B cell (primary cell): ENCODE measurements at places on chromosomes 1 and 21. TPM values are rescaled to one million over a fixed set of nuclear protein-coding genes. Genes with fewer than 3 reads are reported as not detected.
A peak's percentile ranks its signal among the peaks of the same experiment; 100 is the strongest.

DNA sequence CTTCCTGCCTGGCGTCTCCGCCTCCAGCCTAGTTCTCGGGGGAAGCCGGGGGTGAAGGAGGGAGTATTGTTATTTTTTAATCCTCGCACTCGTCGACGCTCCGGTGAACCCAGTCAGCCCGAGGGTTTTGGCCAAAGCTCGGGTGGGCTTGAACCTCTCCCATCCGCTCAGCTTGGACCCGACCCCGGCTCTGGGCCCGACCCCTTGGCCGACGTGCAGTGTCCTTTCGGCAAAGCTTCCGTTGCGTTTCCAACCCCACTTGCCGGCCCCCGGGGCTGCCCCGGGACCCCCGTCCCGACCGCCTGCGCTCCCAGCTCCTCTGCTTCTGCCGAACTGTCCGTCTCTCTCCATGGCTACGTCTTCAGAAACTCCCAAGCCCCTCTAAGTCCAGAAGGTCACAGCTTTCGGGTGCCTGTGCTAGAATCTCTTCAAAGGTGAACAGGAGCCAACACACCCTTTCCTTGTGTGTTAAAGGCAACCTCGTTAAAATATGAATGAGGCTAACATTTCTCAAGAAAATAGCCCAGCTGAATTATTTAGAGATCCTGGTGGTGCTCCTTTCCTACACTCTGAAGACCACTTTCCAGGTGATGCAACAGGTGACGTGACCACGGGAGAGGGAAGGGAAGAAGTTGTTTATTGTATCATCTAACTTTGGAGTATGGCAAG, 647 bp downstream of the DESI2 start:
- DNase-seq, result no peak

- DNase-seq, result no peak
These were observed 55.1 kb downstream of the AGPAT3 start for GRCh38 chr21:43919871-43920801.

GRCh38 chr1:32963746-32964460, 706 bp downstream of the RNF19B start:
- peak; percentile 75 for DNase-seq

- DNase-seq, result no peak
These were observed 31.4 kb downstream of the GNG12 start for GRCh38 chr1:67801903-67802302.

- DNase-seq, result no peak
These were observed 51.0 kb upstream of the GORAB start for GRCh38 chr1:170481000-170481399.

GRCh38 chr1:240152611-240153297, 61.1 kb downstream of the FMN2 start:
- DNase-seq, result no peak

The SPRR4 gene
- polyA plus RNA-seq, result not detected in 2 replicates
